Left colon (tissue), 2 donors: ENCODE measurements at places on chromosomes 4 and X. TPM values are rescaled to one million over a fixed set of nuclear protein-coding genes. Genes with fewer than 3 reads are reported as not detected.

DNA sequence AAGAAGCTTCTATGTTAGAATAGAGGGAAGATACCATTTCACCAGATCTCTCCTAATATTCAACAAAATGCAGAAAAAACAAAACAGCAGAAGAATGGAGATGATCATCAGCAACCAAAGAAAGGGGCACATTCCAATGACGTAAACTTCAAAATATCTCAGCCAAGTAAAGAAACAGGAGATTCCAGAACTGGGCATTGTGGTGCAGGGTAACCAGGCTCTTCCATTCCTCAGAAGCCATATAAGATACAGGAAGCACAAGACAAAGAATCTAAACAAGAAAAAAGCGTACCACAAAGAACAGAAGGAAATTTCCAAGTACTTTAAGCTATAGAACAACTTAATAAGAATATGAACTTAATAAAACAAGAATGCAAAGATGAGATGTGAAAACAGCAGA lies 6.9 kb upstream of the ARMCX4 start:
- no peak for DNase-seq

Gene GABRQ
- total RNA-seq = not detected

DNA sequence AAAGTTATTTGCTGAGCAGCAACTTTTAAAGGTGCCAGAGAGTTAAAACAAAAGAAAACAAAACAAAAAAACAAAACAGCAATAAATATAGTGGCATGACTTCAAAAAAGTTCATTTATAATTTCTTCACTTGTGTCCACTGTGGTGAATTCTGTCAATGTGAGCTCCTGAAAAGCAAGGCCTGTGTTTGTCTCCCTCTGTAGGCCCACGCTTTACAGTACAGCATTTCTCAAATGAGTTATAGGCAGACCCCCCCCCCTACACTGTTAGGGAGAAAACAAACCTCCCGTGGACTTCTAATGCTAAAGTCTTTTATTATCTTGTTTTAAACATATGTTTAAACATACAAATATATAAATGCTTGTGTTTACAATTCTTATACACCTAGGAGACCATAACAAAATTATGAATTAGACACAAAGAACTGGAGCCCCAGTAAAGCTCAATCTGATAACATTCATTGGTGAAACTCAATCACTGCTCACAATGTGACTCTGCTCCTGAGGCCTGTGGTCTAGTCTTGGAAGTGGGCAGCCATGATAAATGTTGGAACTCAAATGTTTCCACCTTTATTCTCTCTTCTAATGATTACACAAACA lies 47.0 kb upstream of the SCOC start:
- DNase-seq = no peak

DNA sequence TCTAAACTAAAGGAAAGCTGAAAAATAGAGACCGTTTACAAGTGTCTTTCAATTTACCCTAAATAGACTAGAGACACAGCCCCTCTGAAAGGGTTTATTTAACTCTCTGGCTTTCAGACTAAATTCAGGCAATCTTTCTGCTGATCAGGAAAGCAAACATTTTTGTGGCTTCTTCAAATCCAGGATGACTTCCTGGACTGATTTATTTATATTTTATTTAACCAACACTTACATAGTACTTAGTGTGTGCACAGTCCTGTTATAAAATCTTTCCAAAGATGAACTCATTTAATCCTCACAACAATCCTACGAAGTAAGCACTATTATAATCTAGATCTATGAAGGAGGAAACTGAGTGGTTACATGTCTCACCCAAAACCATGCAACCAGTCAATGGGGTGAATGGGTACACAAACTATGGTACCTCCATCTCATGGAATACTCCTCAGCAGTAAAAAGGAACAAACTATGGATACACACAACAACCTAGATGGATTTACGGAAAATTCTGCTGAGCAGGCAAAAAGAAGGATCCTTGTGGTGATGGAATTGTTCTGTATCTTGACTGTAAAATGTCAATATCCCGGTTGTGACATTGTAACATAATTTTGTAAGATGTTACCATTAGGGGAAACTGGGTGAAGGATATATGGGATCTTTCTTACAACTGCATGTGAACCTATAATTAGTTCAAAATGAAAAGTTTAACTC lies 64.1 kb upstream of the MAMLD1 start:
- no peak for DNase-seq

Gene CITED1
- 1.0 TPM for total RNA-seq

DNA sequence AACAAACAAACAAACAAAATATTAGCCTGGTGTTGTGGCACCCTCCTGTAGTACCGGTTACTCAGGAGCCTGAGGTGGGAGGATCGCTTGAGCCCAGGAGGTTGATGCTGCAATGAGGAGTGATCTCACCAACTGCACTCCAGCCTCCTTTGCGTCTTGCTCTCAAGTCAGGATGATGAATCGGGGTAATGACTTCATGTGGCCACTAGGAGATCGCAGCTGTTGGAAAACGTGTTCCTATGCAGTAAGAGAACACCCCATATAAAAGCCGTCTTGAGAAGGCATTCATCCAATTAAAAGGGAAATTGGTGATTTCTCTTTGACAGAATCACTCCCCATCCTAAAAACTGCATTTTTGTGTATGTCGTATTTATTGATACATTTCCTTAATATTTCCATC lies 6.9 kb downstream of the CCNB3 start:
- no peak for DNase-seq

Gene VEGFC
- total RNA-seq = 2.5 TPM

DNA sequence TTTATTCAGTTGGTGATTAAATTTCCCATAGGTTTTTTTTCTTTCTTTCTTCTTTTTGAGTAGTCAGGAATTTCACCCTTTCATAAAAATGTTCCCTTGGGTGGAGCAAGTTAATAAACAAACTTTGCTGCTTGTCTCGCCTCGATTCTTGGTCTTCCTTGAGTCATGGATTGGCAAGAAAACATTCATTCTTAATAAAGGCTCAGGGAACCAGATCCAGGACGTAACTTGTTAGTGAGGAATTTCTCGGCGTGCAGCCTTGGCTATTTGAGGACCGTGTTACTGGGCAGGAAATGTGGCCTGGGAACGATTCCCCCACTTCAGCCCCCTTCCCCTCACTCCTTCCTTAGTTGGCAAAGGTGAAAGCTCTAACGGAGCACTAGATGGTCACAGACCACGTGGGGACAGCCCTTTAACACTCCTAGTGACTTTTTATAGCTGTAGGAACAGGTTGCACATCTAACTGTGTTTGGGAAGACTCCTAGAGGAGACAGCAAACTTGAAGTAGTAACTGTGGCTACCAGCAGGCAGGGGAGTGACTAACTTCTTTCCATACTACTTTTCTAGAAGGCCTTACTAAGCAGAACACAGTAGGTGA lies 106.8 kb downstream of the UCHL1 start:
- no peak for DNase-seq

DNA sequence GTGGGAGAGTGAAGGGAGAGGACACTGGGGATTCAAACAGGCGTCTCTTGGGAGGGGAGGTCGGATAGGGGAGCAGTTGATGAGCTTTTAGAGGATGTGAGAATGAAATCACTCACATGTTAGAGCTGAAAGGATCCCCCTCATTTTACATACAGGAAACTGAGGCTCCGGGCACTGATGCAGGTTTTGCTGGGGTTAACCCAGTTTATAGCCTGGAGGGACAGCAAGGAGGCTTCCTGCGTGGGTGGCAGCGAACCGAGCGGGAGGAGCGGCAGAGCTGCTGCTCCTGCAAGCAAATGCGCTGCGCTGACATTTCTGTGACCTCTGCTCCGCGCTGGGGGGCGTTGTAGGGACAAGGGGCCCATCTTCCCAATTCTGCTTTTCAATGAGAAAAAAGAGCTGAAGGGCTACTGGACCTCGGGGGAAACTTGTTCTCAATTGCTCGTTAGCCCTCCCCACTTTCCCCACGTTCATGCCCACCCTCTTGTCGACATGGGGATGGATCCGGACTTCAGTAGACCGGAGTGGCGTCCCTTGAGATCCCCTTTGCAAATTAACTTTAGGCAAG lies 1.2 kb upstream of the NEUROG2 start:
- no peak for DNase-seq

DNA sequence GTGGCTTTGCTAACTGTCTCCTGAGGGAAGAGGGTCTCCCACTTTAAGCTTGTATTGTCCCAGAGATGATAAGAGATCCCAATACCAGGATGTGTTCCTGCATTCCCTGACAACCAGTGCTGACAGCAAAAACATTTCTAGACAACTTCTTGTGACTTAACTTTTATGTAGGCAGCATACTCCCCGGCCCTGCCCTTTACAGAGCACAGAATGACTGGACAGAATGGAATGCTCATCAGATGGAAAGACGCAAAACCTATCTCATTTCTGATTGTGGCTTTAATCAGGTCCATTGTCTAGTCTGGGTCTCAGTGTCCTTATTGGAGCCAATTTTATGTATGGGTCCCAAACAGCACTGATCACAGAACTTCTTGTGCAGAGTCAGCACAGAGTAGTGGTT lies 18.2 kb upstream of the PLAC1 start:
- no peak for DNase-seq
